ENCODE measurements at places on chromosomes 16 and 17.

DNA sequence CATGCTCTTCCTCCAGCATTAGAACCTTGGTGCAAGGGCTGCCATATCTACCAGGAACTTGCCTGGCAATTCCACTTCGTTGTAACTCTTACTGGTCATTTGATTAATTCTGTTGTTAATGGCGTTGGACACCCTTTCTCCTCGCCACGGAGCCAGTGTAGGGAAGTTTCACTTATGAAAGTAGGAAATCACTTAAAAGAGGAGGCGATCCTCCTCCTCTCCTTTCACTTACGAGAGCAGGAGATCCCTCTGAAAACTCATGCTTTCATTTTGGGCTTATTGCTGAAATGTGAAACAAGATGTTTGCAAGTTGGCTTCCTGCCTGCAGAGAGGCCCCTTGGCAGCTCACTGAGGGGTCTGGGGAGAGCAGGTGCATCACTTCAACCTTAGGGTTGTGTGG is 226.0 kb downstream of the SNX29 start:
- no peak for DNase-seq

- no peak for DNase-seq
Observed at GRCh38 chr16:82580298-82580890, 46.4 kb upstream of the CDH13 start.

- peak; percentile 69 for DNase-seq
Observed at GRCh38 chr16:31093132-31093703, 1.4 kb downstream of the VKORC1 start.

GRCh38 chr17:67575325-67575724 is 142.4 kb upstream of the NOL11 start:
- no peak for DNase-seq

DNA sequence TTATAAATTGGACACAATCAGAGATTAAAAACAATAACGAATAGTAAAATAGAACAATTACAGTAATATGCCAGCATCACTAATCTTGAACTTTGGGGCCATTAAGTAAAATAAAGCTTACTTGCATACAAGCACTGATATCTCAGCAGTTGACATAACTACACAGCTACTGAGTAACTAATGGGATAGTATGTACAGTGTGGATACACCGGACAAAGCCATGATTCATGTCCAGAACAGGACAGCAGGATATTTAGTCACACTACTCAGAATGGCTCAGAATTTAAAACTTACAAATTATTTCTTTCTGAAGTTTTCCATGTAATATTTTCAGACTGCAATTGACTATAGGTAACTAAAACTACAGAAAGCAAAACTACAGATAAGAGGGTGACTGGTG is 427.5 kb downstream of the CDH13 start:
- no peak for DNase-seq

- no peak for DNase-seq
Observed at GRCh38 chr16:58938811-58939210, 204.7 kb upstream of the GOT2 start.

GRCh38 chr17:29458066-29458465 is 67.9 kb downstream of the TAOK1 start:
- DNase-seq: no peak

DNA sequence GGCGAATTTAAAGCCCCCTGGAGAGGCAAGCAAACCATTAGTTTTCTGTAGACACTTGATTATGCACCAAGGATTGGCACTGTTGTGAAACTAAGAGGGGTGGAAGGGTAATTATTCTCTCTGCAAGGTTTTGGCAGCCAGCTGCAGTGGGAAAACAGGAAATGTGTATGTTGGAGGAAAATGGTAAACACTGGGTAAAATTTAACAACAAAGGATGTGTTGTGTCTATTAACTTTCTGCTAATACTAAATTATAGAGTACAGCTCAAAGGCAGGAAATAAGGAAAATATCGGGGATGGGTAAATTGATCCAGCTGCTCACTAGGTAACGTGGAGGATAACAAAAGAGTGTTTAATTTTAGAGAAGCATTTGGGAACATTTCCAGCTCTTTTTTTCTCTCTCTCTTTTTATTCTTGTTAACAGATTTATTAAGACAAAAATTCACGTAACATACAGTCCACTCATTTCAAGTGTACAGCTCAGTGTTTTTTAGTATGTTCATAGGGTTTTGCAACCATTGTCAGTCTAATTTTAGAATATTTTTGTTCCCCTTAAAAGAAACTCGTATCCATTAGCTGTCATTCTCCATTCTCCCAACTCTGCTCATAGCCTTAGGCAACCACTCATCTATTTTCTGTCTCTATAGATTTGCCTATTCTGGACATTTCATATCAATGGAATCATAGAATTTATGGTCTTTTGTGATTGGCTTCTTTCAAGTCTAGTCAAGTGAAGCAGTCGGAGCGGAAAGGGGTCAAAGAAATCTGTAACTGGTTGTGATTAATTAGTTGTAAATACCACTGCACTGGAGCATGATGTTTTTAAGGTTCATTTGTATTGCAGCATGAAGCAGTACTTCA is 41.8 kb downstream of the TANGO6 start:
- no peak for DNase-seq

- no peak for DNase-seq
Observed at GRCh38 chr17:19676896-19677295, 28.3 kb downstream of the ALDH3A2 start.

- no peak for DNase-seq
Observed at GRCh38 chr16:3059723-3060242, 5.7 kb upstream of the IL32 start.

DNA sequence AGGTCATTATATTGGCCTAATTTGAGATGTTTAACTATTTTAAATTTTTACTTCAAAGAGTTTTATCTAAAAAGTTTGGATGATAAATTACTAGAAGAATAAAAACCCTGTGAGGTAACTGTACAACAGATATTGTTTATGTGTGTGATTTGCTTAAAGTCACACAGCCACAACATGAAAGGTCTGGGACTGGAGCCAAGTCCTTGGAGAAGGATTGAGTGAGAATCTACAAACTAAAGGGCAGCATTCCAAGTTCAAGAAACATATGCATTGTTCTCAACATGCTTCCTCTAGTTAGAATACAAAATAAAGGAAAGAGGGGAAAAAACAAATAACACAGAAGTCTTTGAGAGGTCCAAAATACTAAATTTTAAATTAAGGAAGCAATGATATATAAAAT is 131.5 kb upstream of the MON1B start:
- DNase-seq: no peak

- no peak for DNase-seq
Observed at GRCh38 chr17:59400858-59401257, 69.4 kb downstream of the YPEL2 start.

DNA sequence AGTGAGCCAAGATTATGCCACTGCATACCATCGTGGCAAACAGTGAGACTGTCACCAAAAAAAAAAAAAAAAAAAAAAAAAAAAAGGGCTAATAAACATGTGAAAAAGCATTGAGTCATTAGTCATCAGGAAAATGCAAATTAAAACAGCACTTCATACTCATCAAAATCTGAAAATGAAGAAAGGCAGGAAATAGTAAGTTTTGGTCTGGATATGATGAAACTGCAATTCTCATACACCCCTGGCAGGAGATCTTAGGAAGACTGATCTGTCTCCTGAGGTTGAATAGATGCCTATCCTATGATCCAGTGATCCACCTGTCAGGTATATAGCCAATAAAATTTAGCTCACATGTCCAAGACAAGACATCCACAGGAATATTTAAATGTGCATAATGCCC is 212.7 kb downstream of the CPPED1 start:
- DNase-seq: no peak

DNA sequence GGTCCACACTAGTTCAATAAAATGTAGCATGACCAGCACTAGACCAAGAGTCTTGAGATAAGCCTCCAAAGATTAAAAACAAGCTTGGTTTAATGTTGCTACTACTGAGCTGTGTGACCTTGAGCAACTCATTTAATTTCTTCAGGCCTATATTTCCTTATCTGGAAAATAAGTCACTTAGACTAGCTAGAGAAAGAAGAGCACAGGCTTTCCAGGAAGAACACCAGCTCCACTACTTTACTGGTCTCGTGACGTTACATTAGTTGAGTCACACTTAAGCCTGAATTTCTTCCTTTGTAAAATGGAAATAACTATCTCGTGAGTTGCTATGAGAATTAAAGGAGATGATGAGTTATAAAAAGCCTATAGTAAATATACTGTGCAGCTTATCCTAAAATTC is 5.4 kb downstream of the HELZ start:
- DNase-seq: no peak

- no peak for DNase-seq
Observed at GRCh38 chr17:14107889-14108288, 38.6 kb downstream of the COX10 start.

DNA sequence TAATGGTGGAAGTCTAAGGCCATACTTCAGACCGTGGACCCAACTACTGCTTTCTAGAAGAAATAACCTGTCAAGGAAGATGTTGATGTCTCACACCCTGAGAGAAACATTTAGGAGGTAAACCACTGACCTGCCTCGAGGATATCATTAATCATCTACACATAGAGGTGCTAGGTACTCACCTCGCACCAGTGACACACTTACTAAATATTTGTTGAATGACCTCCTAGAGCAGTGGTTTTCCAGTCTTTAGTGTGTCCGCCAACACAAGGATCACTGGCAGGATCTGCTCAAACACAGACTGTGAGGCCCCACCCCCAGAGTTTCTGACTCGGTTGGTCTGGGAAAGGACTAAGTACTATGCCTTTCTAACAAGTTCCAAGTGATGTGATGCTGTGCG is 197.4 kb upstream of the CACNG5 start:
- DNase-seq: no peak
